ENCODE measurements at places on chromosomes 3 and 15.

- DNase-seq = no peak
These were observed 22.6 kb downstream of the SNAPC5 start for GRCh38 chr15:66474963-66475362.

DNA sequence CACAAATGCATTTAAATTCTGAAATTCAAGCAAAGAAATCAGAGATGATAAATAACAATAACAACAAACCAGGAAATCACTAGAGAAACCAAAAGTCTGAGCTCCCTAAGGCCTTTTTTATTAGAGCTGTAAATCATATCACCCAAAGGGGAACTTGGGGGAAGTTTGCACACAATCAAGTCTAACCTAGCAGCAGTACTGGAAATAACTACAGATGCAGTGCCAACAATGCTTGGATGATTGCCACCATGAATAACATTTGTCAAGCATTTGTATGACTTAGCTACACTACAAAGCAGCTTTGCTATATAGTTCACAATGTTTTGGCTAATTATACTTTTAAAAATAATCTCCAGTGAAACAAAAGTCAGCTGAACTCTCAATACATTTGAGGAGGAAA lies 27.8 kb downstream of the SHQ1 start:
- DNase-seq = no peak

DNA sequence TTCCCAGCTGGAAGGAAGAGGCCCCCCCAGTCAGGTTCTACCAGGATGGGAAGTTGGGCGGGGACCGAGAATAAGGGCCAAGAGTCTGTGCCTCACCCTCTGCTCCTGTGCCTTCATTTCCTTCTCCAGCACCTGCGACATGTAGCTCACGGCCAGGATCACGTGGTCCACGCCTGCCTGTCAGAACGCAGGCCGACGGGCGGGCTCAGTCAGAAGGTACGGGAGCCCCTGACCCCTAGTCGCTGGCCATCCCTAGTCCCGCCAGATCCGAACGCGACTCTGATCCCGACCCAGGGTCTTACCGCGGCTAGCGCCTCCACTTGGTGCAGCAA lies 489 bp downstream of the GMPPB start:
- peak; percentile 52 for DNase-seq

GRCh38 chr15:20353966-20354883 lies 187.4 kb downstream of the GOLGA6L6 start:
- no peak for DNase-seq

DNA sequence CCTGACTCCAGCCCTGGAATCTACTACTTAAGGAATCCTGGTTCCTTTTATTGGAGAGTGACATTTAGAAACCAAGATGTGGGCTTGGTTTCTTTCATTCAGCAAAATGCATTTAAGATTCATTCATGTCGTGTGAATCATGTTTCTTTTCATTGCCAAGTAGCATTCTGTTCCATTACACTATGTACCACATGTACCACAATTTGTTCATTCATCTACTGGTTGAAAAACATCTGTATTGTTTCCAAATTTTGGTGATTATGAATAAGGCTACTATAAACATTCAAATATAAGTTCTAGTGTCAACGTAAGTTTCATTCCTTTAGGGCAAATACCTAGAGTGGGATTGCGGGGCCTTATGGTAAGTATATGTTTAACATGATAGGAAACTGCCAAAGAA lies 264.2 kb downstream of the VPS13C start:
- DNase-seq = no peak

GRCh38 chr3:62832553-62832952 lies 42.7 kb downstream of the CADPS start:
- DNase-seq = no peak

DNA sequence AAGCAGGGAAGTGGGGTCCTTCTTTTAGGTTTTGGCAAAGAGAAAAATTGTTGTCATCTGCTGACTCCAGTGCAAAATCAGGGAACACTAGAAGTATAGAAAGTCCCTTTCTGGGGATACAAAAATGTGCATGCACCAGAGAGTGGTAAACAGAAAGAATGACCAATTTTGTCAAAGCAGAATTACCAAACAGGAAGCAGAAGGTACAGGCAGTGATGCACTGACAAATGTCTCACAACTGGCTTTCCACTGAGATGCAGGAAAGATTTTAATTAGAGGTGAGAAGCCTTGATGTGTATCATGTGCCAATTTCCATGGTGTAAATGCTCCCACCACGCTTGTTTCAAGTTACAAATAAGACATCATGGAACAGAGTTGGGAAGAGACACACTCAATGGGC lies 66.0 kb downstream of the TRIM69 start:
- no peak for DNase-seq
